Peyer's patch (tissue), 4 donors: ENCODE measurements at places on chromosomes 7 and 10.

GRCh38 chr10:24926557-24926956 lies 25.8 kb downstream of the PRTFDC1 start:
- DNase-seq = no peak

- DNase-seq = peak; percentile 78
These were observed 102.3 kb downstream of the JAZF1 start for GRCh38 chr7:28078036-28078901.

DNA sequence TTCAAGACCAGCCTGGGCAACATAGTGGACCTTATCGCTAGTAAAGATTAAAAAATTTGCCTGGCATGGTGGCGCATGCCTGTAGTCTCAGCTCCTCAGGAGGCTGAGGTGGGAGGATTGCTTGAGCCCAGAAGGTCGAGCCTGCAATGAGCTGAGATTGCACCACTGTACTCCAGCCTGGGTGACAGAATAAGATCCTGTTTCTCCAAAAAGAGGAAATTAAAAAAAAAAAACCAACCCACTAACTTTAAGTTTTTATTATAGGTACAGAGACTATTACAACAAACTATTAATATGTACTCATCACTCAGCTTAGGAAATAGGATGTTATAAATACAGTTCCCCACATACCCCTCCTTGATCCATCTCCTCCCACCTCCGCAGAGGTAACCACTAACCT lies 30.2 kb downstream of the DHTKD1 start:
- no peak for DNase-seq

- peak; percentile 69 for DNase-seq
These were observed 30.1 kb downstream of the KLF6 start for GRCh38 chr10:3754727-3755439.

- no peak for DNase-seq
These were observed 107.4 kb downstream of the CLEC2L start for GRCh38 chr7:139630643-139631519.

- no peak for DNase-seq
These were observed 37.8 kb upstream of the CACUL1 start for GRCh38 chr10:118792526-118792925.

DNA sequence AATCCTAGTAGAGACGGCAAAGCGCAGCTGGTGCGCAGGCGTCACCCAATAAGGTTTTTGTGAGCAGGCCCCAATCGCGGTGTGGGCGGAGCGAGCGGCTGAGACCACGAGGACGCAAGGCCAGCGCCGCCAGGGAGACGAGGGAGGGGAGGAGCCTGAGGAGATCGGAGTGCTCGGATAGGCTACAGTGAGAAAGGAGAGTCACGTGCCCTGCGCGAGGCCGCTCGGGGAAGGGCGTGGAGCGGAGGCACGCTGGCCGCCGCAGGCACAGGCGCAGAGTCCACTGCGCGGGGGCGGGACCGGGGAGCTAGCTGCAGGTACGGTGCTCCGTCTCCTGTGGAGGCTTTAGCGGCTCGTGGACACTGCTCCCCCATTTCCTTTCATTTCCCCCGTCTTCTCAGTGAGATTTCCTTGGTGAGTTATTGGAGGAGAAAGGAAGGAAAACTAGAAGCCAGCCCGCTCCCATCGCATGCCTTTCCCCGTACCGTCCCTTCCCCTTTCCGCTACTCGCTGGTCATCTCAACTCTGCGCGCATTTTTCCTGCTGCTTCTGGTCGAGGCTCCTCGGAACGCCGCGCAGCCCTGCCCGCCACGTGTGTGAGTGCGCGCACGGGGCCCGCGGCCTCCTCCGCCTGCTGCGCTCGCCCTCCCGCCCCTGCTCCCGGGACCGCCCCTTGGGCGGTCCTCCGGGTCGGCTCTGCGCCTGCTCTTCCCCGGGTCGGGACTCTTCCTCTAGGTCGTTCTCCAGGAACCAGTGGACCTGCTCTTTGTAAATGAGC lies at the start of gene THNSL1:
TSS of gene THNSL1 (plus strand) at position 237 of the 778 bp plus-strand sequence. CDS start 6,612 bp downstream, outside the sequence.
- DNase-seq = peak; percentile 99

GRCh38 chr7:16978358-16979244 lies 96.8 kb upstream of the AGR3 start:
- DNase-seq = no peak

- DNase-seq = no peak
These were observed 61.6 kb downstream of the ANKRD7 start for GRCh38 chr7:118286131-118286530.

- no peak for DNase-seq
These were observed 31.8 kb upstream of the ELFN1 start for GRCh38 chr7:1638215-1638661.

- no peak for DNase-seq
These were observed 6.3 kb downstream of the PLEKHA8 start for GRCh38 chr7:30034501-30034900.

GRCh38 chr10:16988900-16989299 lies 140.7 kb downstream of the CUBN start:
- DNase-seq = no peak

- DNase-seq = no peak
These were observed 187.9 kb downstream of the PLXDC2 start for GRCh38 chr10:20004087-20004523.

- no peak for DNase-seq
These were observed 120.8 kb upstream of the NOBOX start for GRCh38 chr7:144524271-144524670.

DNA sequence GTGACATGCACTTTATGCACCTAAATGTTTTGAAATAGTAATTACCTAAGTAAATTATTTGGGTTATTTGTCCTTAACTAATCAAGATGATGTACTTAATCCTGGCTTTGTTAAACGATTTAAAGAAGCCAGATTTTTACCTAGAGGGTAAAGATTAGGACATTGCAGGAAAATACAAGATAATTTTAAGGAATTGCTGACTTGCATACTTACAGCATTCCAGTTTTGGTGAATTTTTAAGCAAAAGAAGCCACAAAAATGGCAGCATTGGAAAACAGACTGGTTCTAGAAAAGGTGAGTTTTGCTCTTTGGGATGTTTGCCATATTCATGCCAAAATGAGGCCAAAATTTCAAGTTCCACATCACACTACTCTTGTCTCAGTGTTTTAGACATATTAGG lies 33.4 kb downstream of the BCAP29 start:
- no peak for DNase-seq

GRCh38 chr10:80356989-80357850 lies 639 bp downstream of the DYDC2 start:
- DNase-seq = no peak

- DNase-seq = no peak
These were observed 38.2 kb upstream of the DPYSL4 start for GRCh38 chr10:132148261-132149251.

DNA sequence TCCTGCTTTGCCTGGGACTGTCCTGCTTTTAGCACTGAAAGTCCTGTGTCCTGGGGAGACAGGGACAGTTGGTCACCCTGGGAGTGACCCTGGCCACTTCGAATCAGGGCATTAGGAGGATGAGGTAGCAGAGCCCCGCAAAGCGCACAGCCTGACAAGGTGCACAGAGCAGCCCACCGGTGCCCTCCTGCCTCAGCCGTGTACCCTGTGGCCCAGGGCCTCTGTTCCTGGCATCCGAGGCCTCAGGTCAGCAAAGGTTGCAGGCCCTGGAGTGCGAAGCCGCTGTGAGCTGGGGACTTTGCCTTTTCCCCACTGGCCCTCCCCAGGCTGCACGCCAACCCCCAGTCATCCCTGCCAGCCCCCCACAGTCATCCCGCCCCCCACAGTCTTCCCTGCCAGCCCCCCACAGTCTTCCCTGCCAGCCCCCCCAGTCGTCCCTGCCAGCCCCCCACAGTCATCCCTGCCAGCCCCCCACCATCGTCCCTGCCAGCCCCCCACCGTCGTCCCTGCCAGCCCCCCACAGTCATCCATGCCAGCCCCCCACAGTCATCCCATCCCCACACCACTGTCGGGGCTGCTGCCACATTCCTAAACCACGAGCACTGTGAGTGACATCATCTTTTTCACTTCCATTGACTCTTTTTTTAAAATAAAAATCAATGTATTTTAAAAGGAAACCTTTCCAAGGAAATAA lies 91.8 kb downstream of the RGS10 start:
- DNase-seq = no peak

DNA sequence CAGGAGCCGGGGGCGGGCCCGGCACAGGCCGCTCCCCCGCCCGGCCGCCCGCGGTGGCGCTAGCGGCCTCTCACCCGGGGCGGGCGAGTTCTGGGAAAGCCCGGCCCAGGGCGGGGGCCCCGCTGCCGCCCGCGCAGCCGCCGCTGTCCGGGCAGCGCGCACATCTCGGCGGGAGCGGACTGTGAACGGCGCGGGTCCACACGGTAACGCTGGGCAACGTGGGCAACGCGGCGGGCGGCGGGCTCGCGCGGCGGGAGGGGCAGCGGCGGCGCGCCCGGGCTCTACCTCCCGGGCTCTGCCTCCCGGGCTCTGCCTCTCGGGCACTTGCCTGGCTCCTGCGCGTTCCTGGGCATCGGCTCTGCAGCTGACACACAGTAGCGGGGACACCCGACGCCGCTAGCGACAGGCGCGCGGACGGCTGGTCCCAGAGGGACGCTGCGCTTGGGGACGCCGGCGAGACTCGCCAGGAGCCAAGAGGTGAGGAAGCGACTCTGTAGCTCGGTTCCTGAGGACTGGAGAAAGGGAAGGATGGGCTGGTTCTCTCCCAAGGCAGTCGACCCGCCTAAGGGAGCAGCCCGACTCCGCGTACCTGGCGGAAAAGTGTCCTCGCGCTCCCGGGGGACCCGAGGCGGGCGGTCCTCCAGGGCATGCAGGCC lies at the start of gene PLCE1:
TSS of gene PLCE1 (plus strand) at position 150 of the 656 bp plus-strand sequence. CDS start 37,116 bp downstream, outside the sequence.
- peak; percentile 69 for DNase-seq

GRCh38 chr7:33091111-33091531 lies 18.1 kb downstream of the RP9 start:
- no peak for DNase-seq

DNA sequence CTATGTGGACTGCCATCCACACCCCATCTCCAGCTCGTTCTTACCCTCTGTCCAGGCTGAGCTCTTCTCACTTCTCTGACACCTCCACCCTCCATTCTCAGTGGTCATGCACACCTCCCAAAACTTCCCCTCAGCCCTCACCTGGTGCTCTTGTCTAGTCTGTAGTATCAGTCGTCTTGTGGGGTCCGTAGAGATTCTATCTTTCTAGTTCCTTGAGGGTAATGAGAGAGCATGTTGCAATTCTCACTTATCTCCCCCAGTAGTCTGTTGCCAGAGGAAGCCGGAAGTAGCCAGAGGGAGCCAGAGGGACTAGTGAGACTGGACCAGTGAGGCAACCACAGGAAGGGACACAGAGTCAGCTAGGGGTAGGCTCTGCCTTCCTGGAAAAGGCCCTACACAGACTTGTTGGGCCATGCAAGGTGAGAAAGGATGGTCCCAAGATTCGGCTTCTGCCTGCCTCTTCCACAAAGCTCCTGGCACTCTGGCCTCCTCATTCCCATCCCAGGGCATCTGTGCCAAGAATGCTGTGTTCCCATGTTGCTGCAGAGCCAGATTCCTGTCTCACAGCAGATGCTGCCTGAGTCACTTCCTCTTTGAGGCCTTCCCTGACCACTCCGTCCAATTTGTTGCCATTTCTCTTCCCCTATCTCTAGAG lies 50.6 kb upstream of the DUSP5 start:
- DNase-seq = no peak

DNA sequence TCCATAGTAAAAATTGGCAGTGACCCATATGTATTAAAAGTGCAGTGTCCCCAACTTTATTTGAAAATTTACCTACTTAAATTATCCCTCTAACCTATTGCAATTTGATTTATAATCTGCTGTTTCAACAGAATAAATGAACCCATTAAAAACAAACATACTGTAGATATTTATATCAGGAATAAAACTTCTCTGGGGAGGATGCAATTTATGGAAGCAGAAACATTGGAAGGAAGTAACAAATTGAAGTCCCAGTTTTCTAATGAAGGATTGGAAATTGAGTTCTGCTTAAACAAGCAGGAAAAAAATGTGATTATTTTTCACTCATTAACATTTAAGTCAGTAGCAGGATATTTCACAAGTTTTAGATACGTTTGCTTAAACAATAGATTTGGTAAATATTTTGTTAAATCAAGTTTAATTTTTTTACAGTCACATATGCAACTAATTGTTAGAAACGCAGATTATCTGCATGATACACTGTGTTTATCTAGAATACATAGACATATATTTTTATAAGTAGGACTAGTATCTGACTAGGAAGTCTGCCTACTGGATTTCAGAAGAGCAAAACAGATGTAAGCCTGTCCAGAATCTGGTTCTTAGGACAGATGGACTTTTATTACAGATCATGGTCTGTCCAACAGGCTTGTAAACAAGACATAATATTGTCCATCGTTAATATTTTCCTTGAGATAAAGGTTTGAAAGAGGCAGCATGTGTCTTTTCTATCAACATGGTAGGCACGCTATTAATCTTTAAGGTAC lies 5.3 kb downstream of the AGMO start:
- DNase-seq = no peak

GRCh38 chr10:19683356-19683755 lies 132.9 kb upstream of the PLXDC2 start:
- no peak for DNase-seq

GRCh38 chr10:93160829-93161228 lies 87.1 kb downstream of the CYP26A1 start:
- DNase-seq = peak; percentile 47
